Memory B cell (primary cell): ENCODE measurements at places on chromosomes 7 and 10.

DNA sequence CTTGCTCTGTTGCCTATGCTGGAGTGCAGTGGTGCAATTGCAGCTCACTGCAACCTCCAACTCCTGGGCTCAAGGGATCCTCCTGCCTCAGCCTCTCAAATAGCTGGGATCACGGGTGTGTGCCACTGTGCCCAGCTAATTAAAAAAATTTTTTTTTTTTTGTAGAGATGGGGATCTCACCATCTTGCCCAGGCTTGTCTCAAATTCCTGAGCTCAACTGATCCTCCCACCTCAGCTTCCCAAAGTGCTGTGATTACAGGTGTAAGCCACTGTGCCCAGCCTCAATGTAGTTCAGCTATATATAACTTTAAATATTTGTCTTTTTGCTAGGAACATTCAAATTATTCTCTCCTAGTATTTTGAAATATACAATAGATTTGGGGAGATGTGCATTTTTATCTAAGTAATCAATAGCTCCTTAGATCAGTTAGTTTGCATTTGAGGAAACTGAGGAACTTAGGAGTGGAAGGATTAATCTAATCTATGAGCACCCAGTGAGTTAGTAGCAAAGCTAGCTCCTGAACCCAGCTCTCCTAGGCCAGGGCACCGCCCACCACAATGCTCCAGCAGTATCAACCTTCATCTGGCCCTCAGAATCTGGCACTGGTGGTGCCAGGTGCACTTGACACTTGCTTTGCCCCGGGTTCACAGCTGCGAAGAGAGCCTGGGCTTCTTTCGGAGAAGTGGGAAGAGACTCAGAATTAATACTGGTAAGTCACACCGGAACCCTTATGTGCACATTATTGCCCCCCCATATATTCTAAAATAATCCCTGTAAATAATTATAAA, 5.9 kb upstream of the LRMDA start:
- H3K4me3 ChIP-seq: no peak overlapping the region
- no peak overlapping the region for H3K27ac ChIP-seq
- H3K36me3 ChIP-seq: peaks cover 5% of the 10 kb centered on the region
- no peak for DNase-seq

DNA sequence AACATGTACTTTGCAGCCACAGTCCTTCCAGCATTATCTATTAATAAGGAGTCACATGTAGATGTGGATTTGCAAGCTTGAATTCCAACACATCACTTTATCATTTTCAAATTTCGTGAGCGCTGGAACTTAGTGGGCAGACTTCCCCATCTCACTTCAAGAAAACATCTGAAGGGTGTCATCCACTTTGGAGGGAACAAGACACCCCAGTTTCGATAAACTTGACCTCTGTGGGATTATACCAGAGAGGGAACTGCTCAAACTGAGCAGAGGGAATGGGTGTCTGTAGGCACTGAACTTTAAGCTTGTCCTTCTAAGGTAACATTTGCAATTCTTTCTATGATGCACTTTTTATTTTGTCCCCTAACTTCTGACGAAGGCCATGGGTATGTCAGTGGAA, 27.5 kb downstream of the ADRB1 start:
- no peak for DNase-seq
- peak overlapping the region; percentile 66 for H3K27ac ChIP-seq
- H3K27me3 ChIP-seq: no peaks in the 10 kb centered on the region
- H3K4me3 ChIP-seq: no peak overlapping the region
- H3K4me1 ChIP-seq: peaks cover 36% of the 10 kb centered on the region

DNA sequence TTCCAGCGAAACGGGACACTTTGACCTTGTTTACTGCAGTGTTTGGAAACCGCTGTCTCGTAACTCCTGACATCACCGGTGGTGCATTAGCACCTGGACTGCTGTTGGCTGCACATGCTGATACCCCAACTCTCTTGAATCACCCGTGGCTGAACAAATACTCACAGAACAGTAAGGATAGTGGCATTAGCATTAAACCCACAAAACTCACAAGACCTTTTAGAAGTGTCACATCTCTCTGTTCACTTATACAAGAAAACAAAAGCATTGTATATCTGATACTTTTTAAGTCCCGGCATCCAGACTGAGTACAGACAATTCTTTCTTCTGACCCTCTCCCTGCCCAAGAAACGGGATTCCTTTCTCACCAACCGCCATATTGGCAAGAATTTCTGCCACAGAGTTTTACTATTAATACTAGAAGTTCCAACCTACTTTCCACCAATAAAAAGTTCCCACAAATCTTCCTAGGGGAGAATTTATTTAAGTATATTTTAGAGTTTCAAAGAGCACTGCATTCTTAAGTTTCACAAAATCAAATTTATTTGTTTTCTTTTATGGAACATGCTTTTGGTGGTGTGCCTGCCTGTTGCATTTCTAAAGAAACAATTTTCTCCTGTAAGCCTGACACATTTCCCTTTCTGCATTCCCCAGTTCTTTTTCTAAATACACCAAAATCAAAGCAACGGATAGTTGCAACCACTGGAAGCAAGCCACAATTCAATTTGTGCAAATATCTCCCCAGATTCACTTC, 208.4 kb upstream of the KLF14 start:
- no peak for DNase-seq
- peak overlapping the region; percentile 99 for H3K27ac ChIP-seq
- peak overlapping the region; percentile 86 for H3K4me3 ChIP-seq
- H3K4me1 ChIP-seq: peaks cover 59% of the 10 kb centered on the region
- H3K36me3 ChIP-seq: peaks cover 19% of the 10 kb centered on the region

DNA sequence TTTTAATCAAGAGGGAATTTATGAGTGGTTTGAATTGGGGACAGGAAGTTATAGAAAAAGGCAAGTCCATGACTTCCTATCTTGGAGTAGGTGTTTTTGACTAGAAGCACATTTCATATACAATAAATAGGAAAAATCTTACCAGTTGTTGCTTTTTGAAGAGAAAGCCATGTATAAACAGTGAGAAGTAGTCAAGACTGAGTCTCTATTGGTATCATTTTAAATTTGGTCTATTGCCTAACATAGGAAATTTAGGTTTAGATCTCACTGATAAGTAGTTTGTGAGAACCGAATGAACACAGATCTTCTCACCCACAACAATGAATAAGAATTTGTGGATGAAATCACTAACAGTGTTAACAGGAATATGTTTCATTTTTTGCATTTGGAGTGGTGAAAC, 387.2 kb downstream of the BBS9 start:
- H3K4me1 ChIP-seq: no peaks in the 10 kb centered on the region
- no peak overlapping the region for H3K4me3 ChIP-seq
- DNase-seq: no peak
- H3K27ac ChIP-seq: no peak overlapping the region
- H3K27me3 ChIP-seq: no peaks in the 10 kb centered on the region
- peaks cover 1% of the 10 kb centered on the region for H3K36me3 ChIP-seq

DNA sequence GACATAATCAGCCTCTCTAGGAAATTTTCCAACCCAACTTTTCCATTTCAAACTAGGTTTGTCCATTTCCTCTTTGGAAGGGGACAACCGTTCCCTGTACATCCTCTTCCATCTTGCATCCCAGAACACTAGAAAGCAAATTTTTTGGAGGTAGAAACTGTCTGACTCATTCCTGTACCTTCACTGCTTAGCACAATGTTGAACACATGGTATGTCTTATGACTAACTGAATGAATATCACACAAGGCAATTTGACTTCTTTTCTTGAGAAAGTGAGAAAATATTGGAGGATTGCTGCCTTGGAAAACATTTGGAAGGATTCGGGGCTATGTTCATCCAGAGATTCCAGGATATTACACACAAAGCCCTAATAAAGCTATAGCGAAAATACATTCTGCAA, 289.1 kb downstream of the FGFR2 start:
- peaks cover 2% of the 10 kb centered on the region for H3K27me3 ChIP-seq
- no peak overlapping the region for H3K27ac ChIP-seq

GRCh38 chr10:7297094-7297493, 113.7 kb downstream of the SFMBT2 start:
- peaks cover 22% of the 10 kb centered on the region for H3K4me1 ChIP-seq
- no peaks in the 10 kb centered on the region for H3K27me3 ChIP-seq
- peaks cover 11% of the 10 kb centered on the region for H3K36me3 ChIP-seq
- H3K27ac ChIP-seq: no peak overlapping the region
- DNase-seq: no peak

DNA sequence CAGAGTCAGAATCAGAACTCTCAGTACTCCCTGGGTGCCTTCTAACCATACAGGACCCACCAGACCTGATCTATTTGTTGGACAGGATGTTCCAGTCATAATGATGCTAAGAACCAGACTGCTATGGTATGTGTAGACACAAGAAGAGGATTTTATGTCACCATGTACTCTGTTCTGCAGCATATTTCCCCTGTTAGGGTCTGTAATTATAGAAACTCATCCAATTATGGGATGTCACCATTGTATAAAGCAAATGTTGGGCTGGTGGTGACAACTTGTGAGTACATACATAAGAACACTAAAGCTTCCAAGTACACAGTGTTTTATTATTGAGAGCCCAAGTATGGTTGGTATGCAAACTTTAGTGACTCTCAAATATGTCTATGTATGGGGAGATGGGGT, 67.1 kb upstream of the AGBL3 start:
- H3K4me3 ChIP-seq: no peak overlapping the region
- no peaks in the 10 kb centered on the region for H3K4me1 ChIP-seq
- no peak for DNase-seq
- H3K27me3 ChIP-seq: no peaks in the 10 kb centered on the region

DNA sequence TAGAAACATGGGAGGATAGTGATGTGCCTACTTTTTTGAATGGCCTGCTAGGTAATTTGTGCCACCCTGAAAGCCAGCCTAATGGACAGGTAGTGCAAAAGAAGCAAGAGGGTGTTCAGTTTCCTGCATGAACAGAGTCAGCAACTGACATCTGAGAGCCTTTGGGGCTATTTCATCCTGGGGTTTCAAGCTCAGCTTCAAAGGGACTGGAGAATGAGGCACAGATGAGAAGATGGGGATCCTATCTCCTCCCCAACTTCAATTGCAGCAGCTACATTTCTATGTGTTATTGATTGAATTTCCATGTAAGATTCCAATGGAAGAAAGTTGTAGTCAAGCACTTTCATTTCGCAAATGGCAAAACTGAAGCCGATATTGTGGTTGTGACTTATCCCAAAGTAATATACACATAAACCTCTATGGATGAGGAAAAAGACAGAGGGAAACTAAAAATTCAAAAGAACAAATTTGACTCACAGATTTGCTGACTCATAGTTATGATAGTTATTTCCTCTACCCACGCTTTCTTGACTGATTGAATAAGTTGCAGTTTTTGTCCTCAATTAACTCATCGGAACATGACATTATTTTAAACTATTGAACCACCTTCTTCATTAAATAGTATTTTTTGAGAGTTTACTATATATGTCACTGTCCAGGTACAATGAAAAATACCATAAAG, 42.6 kb upstream of the NRP1 start:
- no peaks in the 10 kb centered on the region for H3K36me3 ChIP-seq
- no peak overlapping the region for H3K27ac ChIP-seq
- no peak for DNase-seq

DNA sequence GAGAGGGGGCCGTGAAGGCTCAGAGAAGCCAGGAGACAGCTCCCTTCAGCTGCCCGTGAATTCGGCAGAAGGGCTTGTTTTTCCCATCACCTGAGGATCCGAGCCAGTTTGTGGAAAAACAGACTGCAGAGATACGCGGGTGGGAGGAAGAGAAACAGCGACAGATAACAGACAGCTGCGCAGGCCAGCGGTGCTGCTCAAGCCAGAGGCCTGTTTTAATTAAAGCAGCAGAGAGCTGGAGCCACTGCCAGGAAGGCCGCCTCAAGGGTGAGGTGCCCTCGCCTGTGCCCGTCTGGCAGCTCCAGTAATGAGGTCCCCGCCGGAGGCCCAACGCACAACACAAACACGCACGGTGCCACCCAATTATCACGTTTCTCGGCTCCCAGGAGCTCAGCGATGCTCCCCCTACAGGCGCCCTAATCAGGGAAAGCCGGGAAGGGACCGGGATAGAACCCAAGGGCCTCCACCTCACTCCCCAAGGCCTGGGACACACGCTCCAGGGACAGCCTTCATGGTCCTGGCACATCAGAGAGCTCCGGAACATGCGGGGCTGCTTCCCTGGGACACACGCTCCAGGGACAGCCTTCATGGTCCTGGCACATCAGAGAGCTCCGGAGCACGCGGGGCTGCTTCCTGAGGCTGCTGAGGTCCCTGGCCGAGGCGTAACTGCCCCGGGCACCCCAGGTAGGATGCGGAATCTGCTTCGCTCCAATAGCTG, 60.6 kb upstream of the DNAAF5 start:
- no peak overlapping the region for H3K27ac ChIP-seq
- H3K27me3 ChIP-seq: no peaks in the 10 kb centered on the region
- H3K4me1 ChIP-seq: peaks cover 6% of the 10 kb centered on the region
- DNase-seq: no peak
- peaks cover 5% of the 10 kb centered on the region for H3K36me3 ChIP-seq

DNA sequence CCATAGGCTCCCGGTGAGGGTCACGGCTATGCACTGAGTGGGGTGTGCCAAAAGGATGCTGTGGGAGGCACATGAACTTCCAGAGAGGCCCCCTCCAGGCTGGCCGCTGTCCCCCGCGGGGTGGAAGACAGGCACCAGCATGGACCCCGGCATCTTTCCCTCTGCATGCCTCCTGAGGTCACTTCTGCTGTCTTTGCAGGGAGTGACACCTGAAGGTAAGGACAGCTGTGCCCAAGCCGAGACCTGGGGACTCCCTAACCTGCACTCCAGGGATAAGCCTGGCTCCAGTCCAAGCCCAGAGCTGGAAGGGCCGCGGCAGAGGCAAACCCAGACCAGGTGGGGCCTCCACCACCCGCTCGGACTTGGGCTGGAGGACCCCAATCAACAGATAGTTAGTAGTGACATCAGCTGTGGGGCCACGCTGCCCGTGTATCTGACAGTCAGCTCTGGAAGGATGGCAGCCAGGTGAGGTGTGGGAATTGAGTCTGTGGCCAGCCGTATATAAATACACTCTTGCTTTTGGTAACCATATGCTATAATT, 340.7 kb upstream of the MKI67 start:
- H3K4me1 ChIP-seq: no peaks in the 10 kb centered on the region
- peaks cover 1% of the 10 kb centered on the region for H3K27me3 ChIP-seq
- no peak for DNase-seq
- no peaks in the 10 kb centered on the region for H3K36me3 ChIP-seq

GRCh38 chr10:21405981-21406380, 119.5 kb downstream of the SKIDA1 start:
- peaks cover 2% of the 10 kb centered on the region for H3K4me1 ChIP-seq
- no peak for DNase-seq
- no peaks in the 10 kb centered on the region for H3K36me3 ChIP-seq
- no peak overlapping the region for H3K27ac ChIP-seq

GRCh38 chr7:44838751-44839150, 9.1 kb downstream of the H2AZ2 start:
- peaks cover 5% of the 10 kb centered on the region for H3K4me1 ChIP-seq
- no peak overlapping the region for H3K27ac ChIP-seq
- H3K36me3 ChIP-seq: peaks cover 20% of the 10 kb centered on the region
- no peaks in the 10 kb centered on the region for H3K27me3 ChIP-seq
- DNase-seq: no peak

GRCh38 chr7:132402751-132403245, 173.5 kb downstream of the PLXNA4 start:
- H3K27ac ChIP-seq: no peak overlapping the region
- DNase-seq: no peak
- H3K4me1 ChIP-seq: no peaks in the 10 kb centered on the region
- H3K36me3 ChIP-seq: no peaks in the 10 kb centered on the region
